CD4-positive, alpha-beta T cell treated with Interleukin-21 for 1 hour (primary cell): ENCODE measurements at places on chromosomes 16 and 17.
A peak's percentile ranks its signal among the peaks of the same experiment; 100 is the strongest.

DNA sequence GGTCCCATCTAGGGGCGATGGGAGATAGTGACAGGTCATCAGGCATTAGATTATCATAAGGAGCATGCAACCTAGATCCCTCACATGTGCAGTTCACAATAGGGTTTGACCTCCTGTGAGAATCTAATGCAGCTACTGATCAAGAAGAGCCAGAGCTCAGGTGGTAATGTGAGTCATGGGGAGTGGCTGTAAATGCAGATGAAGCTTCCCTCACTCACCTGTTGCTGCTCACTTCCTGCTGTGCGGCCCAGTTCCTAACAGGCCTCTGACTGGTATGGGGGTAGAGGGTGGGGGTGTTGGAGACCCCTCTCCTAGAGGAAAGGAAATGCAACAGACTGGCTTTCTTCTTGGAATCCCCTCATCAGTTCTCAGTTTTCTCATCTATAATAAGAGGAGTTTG, 131.4 kb downstream of the CA10 start:
- DNase-seq, result no peak

DNA sequence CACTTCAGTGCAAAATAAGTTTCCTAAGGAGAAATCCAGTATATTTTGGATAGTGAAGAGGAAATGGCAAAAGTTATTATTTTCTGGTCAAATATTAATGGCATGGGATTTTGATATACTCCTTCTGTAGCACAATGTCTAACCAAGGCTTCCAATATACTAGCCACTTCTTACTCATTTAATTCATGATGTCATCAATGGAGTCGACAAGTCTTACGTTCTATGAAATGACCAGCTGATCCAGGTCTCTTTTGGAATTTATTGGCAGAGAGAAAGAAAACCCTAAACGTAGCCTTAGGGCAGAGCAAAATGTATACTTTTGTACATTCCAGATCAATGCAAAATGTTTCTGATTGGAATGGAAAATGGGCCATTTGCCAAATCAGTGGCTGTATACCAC, 8.3 kb upstream of the ABCA10 start:
- DNase-seq, result no peak

DNA sequence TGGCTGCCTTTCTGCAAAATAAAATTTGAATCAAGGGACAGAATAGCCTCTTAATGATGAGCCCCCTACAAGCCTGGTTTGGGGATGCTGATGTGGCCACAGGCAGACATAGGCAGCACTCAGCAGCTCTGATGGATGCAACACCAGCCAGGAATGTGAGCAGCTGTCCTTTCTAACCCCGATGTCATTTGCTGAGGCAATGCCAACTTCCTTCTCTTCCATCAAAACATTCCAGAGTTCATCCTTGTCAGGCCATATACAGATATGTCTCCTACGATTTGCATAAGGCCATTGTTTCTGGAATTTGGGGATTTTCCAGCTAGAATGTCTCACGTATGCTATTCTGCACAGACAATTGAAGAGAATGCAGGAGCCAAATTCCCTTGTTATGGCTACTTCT, 52.1 kb upstream of the MYOCD start:
- DNase-seq, result no peak

DNA sequence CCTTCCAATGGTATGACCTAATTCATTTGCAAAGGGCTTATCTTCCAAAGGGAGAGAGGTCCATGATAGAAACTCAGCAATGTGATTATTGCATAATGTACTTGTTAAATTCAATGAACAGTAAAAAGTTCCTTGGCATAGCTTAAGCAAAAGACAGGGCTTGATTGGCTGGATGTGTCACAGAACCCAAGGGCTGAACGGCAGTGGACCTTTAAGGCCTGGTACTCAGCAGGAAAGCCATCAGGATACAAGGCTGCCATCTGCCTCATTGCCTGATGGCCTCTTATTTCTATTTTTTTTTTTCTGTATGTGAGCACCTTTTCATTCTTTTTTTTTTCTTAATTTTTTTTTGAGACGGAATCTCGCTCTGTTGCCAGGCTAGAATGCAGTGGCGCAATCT, 208.9 kb upstream of the WSCD1 start:
- no peak for DNase-seq

DNA sequence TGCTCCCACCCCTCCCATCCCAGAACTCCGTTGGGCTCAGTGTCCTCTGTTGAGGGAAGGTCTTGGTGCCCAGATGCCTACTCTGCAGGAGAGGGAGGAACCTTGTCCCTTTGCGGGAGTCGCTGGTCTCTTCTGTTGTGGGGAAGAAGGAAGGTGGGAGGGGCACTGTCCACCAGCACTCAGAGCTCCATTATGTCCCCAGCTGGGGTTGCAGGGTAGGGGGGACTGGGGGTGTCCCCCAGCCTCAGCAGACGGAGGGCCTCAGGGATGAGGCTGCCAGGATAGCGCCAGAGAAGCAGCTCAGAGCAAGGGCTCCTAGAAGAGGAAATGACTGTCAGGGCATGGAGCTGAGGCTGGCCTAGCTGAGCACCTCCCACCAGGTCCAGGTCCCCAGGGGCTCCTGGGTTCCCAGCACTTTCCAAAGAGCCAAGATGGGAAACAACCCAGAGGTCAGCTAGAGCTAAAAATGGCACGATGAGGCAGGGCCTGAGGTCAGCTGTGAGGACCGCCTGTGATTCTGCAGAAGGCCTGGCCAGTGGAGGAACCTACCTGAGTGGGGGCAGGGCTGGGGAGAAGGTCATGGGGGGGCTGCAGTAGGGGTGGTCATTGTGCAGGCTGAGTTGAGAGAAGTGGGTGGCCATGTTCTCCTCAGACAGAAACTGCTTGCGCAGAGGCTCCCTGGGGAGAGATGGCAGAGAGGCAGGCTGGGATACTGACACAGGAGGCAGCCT, 893 bp downstream of the HCFC1R1 start:
- no peak for DNase-seq

DNA sequence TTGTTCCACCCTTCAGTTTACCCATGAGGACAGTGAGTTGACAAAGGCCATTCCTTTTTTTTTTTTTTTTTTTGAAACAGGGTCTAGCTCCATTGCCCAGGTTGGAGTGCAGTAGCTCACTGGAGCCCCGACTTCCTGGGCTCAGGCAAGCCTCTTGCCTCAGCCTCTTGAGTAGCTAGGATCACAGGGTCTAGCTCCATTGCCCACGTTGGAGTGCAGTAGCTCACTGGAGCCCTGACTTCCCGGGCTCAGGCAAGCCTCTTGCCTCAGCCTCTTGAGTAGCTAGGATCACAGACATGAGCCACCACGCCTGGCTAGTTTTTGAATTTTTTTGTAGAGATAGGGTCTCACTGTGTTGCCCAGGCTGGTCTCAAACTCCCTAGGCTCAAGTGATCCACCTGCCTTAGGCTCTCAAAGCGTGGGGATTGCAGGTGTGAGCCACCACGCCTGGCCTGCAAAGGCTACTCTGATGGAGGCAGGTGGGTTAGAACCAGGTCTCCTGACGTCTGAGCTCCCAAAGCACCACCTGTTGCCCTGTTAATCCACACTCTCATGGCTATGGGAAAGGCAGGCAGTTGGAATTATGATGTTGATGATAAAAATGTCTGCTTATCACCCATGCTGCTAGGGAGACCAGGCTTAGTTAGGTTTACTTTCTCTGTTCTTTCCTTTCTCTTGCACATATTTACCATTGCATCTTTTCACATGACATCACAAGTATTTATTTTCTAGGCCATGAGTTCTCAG, 65.2 kb downstream of the KSR1 start:
- no peak for DNase-seq

DNA sequence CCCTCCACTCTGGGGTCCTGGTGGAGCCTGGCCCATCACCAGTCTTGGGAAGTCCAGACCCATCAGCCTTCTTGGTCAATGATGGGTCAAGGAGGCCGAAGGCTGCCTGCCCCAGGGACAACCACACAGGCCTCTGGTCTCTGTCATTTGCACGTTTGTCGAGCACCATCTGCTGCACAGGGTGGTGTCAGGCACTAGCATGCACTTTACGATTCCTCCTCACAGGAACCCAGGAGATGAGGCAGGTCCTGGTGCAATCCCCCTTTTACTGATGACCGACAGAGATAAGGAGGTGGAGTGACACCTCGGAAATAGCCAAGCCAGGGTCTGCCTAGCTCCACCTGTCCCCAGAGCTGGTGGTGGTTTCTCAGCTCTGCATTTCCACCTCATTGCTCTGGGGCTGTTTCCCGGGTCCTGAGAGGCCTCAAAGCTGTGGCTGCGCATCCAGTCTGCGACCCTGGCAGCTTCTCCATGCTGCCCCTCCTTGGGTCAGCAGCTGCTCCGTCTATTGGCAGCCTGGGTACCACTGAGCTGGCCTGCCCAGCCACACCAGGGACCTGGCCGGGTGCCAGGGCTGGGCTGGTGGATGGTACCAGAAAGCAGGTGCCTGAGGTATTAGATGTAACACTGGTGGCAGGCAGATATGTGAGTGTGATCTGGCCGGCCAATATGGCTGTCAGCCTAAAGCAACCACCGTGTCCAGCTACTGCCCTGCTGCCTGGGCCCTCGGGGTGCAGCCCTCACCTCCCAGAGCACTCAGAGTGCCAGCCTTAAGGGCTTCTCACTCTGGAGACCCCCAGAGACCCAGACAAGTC, 10.0 kb downstream of the MMP15 start:
- DNase-seq, result no peak

DNA sequence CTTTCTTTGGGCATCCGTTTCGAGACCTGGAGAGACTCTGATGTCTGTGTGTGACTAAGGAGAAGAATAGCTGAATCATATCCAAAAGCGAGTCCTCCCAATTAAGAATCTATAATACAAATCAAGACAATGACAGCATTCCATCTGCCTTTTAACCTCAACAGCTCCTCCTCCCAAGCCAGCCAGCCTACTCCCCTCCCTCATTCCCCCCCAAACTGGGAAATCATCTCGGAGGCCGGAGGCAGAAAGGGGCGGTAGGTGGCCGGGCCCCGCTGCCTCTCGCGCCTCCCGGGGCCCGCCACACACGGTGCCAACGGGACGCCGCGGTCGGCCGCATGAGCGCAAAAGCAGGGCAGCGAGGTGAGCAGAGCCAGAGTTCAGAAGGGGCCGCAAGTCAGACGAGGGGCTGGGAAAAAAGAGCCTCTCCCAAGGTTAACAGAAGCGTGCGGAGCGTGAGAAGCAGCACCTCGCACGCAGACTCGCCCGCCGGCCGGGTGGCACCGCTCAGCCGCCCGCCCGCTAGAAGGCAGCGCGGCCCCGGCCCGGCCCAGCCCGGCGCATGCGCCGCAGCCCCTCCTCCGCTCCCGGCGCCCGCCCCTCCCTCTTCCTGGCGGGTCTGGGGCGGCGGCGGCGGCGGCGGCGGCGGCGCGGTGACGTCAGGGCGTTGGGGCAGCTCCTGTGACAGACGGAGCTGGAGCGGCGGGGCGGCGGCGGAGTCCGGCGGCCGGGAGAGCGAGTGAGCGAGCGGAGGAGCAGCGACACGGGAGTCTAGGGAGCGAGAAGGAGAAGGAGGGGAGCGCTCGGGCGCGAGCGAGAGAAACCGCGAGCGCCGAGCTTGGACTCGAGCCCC, at the start of gene PAFAH1B1:
PAFAH1B1 (plus strand) TSS at position 684 of the 850 bp plus-strand sequence. CDS start 44,635 bp downstream, outside the sequence.
- peak; percentile 95 for DNase-seq

GRCh38 chr17:17557796-17558195, 33.7 kb downstream of the PEMT start:
- DNase-seq, result no peak

- DNase-seq, result no peak
Measured at GRCh38 chr16:85750827-85751697, at the start of gene C16orf74. Gene C16orf74 (minus strand): TSS chr16:85751096. CDS start chr16:85735217, 15,879 bp downstream.

DNA sequence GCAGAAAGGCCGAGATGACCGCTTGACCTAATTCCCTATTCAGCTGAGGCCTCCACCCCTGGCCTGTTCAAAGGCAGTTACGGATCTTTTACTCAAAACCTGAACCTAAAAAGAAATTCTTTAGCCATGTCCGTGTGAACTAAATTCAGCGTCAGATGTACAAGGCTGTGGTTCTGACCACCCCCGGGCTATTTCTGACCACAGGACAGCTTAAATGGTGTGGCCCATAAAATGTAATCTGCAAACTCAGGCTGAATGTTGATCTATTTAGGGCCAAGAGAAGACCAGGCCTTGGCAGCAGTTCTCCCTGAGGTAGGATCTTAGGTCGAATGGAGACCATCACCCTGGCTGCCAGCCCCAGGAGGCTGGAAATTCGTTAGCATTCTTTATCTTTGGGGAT, 485.5 kb downstream of the WWOX start:
- DNase-seq, result no peak

DNA sequence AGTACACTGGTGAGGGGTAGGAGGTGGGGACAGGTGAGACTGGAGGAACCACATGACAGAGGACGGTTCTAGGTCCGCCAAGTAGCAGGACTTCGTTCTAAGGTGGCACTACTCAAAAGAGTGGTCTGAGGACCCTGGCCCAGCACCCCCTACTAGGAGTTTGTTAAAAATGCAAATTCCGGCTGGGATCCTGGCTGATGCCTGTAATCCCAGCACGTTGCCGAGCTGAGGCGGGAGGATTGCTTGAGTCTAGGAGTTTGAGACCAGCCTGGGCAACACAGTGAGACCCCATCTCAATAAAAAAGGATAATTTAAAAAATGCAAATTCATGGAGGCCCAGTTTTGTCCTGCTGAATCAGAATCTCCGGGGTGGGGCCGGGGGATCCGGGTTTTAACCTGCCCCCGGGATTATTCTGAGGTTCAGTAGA, 59.1 kb downstream of the WSB1 start:
- DNase-seq, result no peak

DNA sequence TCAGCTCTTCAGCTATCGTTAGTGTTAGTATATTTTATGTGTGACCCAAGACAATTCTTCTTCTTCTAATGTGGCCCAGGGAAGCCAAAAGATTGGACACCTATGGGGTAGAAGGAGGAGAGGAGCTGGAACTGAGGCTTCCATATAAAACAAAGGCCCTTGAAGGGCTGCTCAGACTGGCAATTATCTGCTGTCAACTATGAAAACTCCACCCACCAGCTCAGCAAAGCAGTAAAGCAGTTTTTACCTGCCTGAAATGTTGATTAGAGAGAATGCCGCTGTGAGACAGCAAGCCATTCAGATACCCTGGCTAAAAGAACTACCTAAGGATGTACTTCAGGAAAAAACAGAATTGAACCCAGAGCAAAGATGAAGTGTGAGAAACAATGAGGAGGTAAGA, 45.9 kb upstream of the GNAO1 start:
- DNase-seq, result no peak

DNA sequence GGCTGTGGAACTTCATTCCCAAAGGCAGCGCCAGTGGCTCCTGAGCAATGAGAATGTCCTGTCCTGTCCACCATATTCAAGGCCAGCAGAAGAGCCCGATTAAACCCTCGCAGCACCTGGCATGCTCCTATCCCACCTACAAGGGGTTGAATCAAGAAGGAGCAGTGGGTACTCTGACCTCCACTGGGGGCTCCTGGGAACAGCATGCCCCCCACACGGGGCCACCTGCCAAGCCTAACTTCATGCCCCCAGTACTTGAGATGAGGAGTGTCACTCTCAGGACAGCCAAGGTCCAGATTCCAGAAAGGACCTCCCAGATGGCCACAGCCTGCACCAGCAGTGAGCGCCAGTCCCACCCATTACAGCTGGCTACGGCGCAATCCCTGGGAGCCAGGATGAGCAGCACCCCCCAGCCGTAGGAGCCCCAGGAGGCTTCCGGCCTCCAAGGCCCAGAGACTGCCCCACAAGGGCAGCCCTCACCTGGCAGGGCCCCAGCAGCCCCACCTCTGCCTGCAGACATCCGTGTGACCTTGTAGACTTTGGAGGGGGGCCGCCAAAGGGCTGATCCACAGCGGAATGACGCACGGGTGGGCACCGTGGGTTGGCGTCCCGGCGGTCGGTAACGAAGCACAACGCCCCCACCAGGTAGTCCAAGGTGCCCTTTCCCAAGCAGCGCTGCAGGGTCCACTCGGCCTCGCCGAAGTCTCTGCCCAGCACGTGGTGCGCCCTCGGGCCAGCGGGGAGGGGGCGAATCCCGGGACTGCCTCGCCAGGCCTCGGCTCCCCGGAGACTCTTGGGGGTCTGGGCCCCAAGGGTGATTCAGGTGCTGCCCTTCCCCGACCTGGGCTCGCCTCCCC, 1.0 kb upstream of the MPDU1 start:
- no peak for DNase-seq

- DNase-seq, result no peak
Measured at GRCh38 chr17:46136820-46137219, 56.4 kb downstream of the KANSL1 start.
